ENCODE measurements at places on chromosomes 2 and 18. TPM values are rescaled to one million over a fixed set of nuclear protein-coding genes. Genes with fewer than 3 reads are reported as not detected.

The DAW1 gene
- not detected for total RNA-seq

The MRO gene
- 0.26 TPM for total RNA-seq

The NT5DC4 gene
- total RNA-seq = 4.2 TPM

The USP40 gene
- total RNA-seq = 28.3 TPM

The AMER3 gene
- total RNA-seq = not detected

The AMMECR1L gene
- 14.8 TPM for total RNA-seq

The TEX44 gene
- not detected for total RNA-seq

All from suprapubic skin (tissue), 4 donors.